Glutamatergic neuron (in vitro differentiated cells): ENCODE measurements at places on chromosomes 4 and X.

GRCh38 chr4:2862528-2862927 lies 18.9 kb downstream of the ADD1 start:
- DNase-seq, result no peak

DNA sequence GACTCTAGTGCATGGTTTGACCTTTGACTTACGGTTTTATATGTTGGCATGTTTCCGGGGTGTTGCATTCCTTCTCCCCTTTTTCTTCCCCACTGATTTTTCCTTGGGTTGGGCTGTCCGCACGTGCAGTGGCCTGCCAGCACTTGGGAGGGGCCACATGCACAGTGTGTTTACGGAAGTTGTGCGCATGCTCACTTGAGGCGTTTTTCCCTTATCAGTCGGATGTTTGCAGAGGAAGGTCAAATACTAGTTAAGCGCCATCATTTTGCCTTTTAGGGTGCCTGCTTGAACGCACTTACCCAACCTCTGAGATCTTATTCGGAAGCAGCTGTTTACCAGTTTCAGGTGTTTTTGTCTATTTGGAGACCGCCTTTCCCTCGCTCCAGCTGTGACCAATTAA lies 653.9 kb upstream of the AADAT start:
- DNase-seq, result no peak

- DNase-seq, result no peak
These were observed 28.9 kb upstream of the MID1 start for GRCh38 chrX:10649265-10649664.

DNA sequence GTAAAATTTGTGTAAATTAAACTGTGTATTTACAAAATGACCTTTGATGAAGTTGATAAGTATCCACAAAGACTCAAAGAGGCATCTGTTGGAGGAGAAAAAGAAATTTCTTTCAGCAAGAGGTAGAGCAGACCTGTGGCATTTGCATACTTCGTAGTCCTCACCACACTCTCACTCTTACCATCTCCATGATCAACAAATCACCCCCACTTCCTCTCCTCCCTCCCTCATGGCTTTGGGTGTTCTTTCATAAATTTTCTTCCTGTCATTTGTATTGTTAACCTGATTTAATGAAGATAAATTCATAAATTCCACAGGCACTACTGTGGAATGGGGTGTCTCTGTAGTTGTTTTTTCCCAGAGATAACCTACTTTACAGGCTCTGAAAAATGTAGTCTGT lies 366.5 kb downstream of the ZNF674 start:
- DNase-seq, result no peak

DNA sequence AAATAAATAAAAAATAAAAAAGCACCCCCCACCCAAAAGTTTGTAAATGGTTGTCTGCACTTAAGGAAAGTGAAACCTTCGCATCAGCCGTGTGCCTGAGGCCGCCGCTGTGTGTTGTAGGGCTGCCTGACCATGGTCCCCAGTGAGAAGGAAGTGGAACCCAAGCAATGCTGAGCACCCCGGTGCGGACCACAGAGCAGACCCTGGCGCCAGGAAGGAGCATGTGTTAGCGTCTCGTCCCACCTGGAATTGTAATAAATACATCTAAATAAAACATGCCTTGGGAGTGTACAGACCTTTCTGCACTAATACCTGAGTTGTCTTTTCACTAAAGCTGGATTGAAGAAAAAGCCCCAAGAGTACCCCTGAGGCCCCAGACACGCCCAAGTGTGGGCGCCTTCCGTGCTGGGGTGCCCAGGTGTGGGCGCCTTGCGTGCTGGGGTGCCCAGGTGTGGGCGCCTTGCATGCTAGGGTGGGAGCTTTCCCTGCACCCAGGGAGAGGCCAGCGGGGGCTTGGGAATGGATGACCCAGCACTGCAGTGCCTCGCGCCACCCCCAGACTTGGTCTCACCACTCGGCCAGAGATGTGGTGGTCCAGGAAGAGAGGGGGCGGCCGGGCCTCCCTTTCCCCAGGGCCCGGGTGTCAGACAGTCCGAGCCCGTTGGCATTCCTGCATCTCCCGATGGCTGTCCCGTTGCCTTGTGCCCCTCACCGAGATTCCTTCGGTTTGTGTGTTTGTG lies 33.7 kb downstream of the HTT-AS start:
- no peak for DNase-seq

DNA sequence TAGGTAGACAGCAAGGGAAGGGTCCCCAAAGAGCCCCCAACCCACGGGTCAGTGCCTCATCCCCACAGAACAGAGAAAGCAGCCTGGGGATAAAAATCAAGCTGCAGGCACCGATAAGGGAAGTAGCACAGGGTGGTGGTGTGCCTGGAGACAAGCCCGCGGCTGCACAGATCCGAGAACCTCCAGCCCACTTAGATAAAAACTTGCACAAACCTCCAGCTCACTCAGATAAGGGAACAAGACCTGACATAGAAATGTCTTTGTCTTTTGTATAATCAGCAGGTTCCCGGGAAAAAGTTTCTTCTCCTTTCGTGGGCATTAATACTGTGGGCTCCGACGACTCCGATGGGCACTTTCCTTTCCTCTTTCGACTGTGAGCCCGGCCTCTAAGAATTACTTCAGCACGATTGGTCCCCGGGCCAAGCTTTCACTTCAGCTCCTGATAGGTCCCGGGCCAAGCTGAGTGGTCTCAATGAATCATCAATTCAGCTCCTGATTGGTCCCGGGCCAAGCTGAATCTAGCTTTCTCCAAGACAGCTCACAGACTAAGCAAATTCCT lies 32.4 kb downstream of the PRDX4 start:
- no peak for DNase-seq

GRCh38 chr4:166823848-166824247 lies 410.4 kb downstream of the SPOCK3 start:
- no peak for DNase-seq

DNA sequence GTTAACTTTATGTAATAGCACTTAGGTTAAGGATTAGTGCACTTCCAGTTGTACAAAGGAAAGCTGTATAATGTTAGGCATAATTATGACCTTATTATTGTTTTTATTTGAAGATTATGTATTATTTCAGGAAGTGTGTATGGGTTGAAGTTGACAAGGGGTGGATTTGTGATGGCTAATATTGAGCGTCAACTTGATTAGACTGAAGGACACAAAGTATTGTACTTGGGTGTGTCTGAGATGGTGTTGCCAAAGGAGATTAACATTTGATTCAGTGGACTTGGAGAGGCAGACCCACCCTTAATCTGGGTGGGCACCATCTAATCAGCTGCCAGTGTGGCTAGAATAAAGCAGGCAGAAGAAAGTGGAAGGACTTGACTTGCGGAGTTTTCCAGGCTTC lies 127.3 kb downstream of the PPARGC1A start:
- no peak for DNase-seq

DNA sequence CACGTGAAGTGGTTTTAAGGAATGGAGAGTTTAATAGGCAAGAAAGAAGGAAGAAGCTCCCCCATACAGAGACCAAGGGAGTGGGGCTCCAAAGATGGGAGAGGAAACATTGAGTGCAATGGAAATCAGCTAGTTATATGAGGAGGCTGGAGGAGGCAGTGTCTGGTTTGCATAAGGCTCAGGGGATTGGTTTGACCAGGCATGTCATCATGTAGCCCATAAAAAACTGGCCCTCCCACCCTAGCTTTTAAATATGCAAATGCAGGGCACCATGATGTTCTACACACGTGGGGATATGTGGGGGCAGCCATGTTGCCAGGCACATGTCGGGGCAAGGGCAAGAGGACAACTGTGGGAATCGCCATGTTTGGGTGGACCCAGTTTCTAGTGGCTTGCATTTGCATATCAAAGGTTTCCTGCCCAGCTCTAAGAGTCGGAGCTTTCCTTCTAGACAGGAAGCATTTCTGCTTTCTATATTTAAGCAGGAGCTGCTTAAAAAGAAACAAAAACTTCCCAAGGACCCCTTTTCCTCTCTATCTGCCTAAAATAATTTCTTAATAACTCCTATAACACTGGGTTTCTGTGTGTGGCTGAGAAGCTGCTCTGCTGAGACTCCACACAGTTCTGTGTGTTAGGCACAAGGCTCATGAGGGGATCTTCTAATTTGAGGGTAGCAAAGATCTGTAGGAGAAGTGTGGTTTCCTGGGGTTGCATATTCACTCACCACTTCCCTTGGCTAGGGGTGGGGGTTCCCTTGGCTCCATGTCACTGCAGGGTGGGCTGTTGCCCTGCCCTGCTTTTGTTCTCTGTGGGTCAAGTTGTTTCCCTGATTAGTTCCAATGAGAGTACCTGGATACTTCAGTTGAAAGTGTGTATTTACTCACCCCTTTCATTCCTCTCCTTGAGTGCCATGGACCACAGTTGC lies 113.5 kb downstream of the VSIG4 start:
- no peak for DNase-seq

DNA sequence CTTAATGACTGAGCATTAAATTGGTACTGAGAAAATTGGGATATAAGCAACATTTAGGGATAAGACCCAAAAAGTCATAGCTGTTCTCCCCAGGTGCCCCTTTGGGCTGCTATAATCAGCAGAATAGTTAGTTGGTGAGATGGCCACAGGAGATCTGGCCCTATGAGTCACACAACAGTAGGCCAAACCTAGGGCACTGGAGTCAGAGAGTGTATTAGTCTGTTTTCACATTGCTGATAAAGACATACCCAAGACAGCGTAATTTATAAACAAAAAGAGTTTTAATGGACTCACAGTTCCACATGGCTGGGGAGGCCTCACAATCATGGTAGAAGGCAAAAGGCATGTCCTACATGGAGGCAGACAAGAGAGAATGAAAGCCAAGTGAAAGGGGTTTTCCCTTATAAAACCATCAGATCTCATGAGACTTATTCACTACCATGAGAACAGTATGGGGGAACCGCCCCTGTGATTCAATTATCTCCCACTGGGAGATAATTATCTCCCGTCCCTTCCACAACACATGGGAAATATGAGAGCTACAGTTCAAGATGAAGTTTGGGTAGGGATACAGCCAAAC lies 338.3 kb upstream of the NR3C2 start:
- no peak for DNase-seq

DNA sequence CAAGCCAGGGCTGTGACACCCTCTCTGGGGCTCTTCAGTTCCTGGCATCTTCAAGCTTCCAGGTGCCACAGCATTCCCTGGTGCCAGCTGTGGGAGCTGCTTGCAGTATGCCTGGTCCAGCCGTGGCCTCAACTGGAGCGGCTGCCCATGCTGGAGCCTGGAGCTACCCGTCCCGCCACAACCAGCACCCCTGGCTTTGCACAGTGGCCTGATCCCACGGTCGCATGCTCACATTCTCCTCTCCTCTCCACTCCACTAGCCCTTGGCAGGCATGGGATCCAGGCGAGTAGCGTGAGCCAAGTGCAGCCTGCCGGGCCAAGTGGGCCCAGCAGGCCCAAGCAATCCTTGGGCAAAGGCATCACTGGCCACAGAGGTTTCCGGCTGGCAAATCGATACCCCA lies 81.7 kb downstream of the PPP4R3C start:
- DNase-seq, result no peak

GRCh38 chr4:27463816-27464215 lies 603.2 kb downstream of the STIM2 start:
- no peak for DNase-seq
